ENCODE measurements at places on chromosomes 3 and 15.

GRCh38 chr3:15681668-15682067 is 80.1 kb downstream of the BTD start:
- no peak for DNase-seq

DNA sequence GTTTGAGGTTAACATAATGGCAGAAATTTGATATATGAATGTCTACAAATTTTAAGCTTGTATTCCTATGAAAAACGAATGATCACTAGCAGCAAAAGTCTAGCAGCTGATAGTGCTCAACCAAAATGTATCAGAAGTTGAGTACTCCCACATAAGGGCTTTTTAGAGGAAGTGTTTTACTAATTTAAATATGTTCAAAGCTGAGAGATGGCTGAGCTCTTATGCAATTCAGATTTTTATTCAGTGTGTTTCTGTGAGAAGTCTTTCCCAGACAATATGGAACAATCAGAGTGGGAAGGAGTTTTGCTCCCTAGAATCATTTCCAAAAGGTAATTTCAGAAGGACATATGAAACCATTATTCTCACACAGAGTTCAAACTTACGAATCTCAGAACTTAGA is 327.0 kb downstream of the ZPLD1 start:
- no peak for DNase-seq

DNA sequence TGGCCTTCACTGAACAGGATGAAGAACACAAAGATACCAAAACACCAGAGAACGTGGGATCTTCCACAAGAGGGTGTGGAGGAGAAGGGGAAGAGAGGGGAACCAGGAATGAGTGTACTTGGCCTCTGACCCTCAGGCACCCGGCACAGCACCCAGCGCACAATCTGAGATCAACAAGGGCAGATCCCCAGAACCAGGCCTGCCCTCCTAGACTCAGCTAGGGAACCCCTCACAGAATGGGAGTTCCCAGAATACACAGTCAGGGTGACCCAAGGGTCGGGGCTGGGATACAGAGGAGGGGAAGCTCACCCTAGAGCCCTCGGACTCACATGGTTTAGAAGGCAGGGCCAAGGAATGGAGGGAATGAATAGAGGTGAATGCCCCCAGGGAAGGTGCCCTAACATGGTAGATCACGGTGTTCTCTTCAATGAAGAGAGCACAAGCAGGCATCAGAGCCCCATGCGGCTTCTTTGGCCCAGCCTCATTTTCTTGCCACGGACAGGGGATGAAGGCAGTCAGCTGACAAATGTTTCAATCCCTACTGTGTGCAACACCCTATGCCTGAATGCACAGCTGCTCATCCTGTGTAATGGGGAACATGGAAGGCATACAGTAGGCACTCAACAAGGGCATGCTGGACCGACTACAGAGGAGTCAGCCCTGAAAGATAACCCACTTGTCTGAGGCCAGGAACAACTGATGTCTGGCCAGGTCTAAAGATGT is 13.1 kb downstream of the BMF start:
- no peak for DNase-seq

DNA sequence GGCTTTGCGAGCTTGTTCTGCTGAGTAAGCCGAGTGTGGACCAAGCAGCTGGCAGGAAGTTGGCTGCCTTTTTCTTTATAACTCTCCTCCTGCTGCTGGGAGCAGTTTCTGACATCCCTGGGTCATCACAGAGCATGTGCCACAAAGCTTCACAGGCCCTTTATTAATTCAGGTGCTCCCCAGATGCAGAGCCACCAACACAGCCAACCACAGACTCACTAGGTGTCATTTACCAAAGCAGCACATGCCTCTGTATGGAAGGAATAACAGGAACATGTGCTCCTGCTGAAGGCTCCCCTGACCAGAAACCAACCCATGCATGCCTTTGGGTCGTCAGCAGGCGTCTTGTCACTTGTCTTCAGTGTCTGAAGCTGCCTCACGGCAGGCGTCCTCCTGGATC is 152.5 kb downstream of the ADAMTS17 start:
- no peak for DNase-seq

DNA sequence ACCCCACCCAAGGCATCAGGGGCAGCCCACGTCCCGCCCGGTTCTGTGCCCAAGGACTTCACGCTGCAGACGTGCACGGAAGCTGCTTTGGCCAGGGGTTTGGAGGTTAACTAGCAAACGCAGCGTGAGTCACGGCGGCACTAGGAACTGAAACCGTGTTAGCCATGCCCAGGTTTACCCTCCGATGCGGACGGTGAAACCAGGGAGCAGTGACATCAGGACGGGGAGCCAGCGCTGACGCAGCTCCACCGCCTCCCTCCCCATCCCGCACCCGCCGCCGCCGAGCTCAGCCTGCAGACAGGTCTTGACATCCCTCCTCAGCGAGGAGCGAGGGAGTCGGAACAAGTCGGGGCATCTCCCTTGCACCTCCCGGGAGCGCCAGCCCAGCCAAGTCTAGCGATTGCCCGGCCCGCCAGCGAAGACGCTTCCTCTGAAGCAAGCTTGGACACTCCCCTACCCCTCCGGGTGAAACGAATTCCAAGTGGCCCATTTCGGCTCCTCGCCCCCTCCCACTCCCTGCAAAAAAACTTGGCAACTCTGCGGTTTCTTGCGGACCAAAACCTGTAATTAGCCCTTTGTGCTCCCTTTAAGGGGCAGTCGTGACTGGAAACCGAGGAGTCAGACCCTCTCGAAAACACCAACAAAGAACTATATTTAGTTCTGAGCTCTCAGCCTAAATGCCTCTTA is 1.4 kb upstream of the RAP2B start:
- DNase-seq, result peak; percentile 87

DNA sequence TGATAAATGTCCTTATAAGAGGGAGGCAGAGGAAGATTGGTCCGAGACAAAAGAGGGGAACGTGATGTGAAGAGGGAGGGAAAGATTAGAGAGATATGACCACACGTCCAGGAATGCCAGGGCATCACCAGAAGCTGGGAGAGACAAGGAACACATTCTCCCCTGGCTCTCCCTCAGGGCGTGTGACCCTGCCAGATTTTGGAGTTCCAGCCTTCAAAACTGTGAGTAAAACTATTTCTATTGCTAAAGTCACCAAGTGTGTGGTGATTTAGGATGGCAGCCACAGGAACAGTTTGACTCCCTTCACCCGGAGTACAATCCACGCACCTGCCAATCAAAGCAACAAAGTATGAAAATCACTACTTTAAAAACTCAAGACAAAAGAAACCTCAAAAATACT is 32.1 kb upstream of the TJP1 start:
- DNase-seq, result no peak

DNA sequence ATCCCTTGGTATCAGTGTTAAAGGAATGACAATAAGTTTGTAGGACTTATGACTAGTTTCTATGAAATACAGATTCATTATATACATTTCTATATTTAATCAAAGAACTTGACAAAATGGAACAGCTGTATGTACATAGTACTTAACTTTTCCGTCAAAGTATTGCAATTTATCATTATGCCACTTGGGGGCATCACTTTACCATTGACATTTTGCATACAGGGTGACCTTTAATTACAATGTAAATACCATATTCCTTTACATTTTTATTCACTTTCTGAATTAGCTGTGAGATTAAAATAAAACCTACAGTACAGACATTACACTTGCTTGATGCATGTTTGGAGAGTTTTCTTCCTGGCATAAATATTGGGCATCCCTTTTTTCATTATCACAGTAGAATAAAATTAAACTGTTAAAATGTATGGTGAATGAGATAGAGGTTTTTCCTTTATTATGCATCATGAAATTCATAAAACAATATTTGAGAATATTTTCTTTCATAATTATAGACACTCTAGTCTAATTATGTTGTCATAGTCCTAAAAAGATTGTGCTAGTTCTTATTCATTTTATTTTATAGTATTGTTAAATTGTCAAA is 6.9 kb downstream of the NEK11 start:
- no peak for DNase-seq

Data from left colon (tissue), 2 donors.